ENCODE measurements at places on chromosomes 7 and 10.

GRCh38 chr7:158574308-158575036, 13.2 kb downstream of the PTPRN2 start:
- no peak for DNase-seq

DNA sequence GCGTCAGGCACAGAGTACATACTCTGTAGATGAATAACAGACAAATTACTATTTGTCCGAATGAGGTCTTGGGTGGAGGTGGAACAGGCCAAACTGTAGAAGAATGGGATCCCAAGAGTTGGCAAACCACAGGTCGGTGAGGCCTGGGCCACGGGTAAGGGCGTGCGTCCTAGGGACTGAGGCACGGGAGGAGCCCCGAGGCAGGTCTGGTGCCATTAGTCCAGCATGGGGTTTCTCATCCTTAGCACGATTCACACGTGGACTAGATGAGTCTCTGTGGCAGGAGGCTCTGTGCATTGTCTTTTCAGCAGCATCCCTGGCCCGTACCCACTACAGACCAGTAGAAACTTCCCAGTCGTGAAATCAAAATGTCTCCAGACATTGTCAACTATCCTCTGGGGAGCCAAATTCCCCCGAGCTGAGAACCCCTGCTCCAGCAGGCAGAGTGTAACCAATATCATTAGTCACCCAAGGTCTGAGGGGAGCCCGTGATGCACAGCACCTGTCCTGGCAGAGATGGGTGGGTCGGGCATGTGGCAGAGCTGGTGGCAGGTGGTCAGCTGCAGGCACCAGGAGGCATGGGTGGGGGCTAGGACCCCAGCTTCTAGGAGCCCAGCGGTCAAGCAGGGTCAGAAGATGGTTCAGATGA, 61.3 kb downstream of the COL13A1 start:
- DNase-seq, result no peak

- DNase-seq, result no peak
Measured at GRCh38 chr10:110600487-110601101, 33.1 kb downstream of the SMC3 start.

GRCh38 chr7:26444555-26444954, 152.9 kb downstream of the SNX10 start:
- DNase-seq, result no peak

GRCh38 chr7:106041140-106041717, 70.9 kb downstream of the SYPL1 start:
- DNase-seq, result no peak

GRCh38 chr7:107622894-107623293, 37.7 kb upstream of the SLC26A4 start:
- DNase-seq, result no peak

DNA sequence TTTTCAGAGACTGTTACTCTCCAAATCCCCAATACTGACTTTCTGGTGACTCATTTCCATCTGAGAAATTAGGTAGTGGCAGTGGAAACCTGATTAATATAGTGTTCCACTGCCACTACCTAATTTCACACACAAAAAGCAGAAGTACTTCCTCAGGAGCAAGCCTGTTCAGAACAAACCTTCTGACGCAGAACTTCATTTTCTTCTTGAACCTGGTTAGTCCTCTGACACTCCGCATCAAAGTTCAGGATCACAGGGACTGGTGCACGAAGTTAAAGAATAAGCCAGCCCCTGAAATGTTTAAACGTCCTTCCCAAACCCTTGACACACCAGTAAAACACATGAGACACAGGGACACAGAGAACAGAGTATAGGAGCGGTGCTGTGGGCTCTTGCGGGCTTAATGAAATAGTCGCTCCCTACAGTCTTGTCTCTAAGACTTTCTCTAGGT, 4.4 kb downstream of the WDR91 start:
- DNase-seq, result no peak

- no peak for DNase-seq
Measured at GRCh38 chr10:70031215-70031614, 21.4 kb upstream of the MACROH2A2 start.

- DNase-seq, result no peak
Measured at GRCh38 chr7:36439624-36440023, 50.0 kb downstream of the ANLN start.

DNA sequence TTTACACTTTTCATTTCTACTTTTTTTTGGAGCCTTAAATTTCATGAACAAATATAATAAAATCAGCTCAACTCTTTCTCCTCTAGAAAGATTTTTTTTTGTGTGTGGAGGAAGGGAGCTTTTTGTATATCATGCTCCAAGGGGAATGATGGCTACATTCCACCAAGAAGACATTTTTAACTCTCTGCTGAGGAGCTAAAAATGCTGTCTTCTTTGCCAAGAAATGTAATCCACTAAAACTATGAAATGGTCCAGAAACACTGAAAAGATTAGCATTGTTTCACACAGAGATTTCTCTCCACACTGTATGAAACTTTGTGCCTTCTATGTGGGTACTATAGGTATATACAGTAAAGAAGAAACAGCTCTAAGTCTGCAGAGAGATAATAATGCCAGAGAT, 74.1 kb upstream of the ANK3 start:
- DNase-seq, result no peak

DNA sequence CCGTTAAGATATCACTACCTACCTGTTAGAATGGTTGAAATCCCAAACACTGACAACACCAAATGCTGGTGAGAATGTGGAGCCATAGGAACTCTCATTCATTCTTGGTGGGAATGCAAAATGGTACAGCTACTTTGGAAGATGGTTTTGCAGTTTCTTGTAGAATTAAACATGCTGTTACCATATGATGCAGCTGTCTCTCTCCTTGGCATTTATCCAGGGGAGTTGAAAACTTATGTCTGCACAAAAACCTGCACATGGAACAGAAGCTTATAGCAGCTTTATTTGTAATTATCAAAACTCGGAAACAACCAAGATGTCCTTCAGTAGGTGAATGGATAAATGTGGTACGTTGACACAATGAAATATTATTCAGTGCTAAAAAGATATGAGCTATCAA, 199.5 kb downstream of the BICC1 start:
- no peak for DNase-seq

- no peak for DNase-seq
Measured at GRCh38 chr7:80498481-80499349, 13.1 kb downstream of the GNAT3 start.

GRCh38 chr7:151626422-151627115, 106.9 kb upstream of the RHEB start:
- no peak for DNase-seq

DNA sequence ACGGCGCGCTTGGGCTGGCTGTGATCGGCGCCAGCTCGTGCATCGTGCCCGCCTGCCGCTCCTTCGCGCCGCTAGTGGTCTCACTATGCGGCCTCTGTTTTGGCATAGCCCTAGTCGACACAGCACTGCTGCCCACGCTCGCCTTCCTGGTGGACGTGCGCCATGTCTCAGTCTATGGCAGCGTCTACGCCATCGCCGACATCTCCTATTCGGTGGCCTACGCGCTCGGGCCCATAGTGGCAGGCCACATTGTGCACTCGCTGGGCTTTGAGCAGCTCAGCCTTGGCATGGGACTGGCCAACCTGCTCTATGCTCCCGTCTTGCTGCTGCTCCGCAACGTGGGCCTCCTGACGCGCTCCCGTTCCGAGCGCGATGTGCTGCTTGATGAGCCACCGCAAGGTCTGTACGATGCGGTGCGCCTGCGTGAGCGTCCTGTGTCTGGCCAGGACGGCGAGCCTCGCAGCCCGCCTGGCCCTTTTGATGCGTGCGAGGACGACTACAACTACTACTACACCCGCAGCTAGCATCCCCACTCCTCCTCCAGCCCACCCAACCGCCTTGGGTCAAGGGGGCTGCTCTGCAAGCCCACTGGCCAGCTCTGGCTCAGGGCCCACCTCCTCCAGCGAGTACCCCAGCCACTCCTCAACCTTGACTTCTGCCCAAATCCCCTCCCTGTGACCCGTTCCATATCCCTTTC, 1.9 kb downstream of the SLC18A3 start:
- no peak for DNase-seq

DNA sequence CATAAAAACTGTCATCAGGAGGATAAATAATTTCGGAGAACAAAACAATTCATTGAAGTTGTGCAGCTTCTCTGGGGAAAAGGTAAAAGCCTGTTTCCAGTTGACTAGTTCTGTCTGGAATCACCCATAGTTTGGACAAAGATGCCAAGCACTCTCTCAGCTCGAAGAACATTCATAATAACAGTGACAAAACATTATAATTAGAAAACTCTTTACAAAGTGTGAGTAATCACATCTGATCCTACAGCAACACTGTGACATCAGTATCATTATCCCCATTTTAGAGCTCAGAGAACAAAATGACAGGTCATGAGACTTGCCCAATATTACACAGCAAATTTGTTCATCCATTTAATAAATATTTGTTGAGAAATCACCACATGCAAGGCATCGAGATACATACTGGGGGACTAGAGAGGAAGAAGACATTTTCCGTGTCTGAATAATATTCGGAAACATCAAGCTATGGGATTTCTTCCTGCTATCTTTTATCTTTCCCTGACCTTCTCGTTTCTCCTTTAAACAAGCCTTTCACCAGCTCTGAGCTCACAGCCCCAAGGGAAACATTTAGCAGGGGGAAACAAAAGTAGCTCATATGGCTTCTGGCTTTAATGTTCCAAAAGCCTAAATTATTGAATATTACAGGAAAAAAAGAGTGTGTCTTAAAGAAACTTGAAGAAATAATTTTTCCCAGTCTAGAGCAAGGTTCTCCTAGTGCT, 123.3 kb upstream of the GHITM start:
- no peak for DNase-seq

DNA sequence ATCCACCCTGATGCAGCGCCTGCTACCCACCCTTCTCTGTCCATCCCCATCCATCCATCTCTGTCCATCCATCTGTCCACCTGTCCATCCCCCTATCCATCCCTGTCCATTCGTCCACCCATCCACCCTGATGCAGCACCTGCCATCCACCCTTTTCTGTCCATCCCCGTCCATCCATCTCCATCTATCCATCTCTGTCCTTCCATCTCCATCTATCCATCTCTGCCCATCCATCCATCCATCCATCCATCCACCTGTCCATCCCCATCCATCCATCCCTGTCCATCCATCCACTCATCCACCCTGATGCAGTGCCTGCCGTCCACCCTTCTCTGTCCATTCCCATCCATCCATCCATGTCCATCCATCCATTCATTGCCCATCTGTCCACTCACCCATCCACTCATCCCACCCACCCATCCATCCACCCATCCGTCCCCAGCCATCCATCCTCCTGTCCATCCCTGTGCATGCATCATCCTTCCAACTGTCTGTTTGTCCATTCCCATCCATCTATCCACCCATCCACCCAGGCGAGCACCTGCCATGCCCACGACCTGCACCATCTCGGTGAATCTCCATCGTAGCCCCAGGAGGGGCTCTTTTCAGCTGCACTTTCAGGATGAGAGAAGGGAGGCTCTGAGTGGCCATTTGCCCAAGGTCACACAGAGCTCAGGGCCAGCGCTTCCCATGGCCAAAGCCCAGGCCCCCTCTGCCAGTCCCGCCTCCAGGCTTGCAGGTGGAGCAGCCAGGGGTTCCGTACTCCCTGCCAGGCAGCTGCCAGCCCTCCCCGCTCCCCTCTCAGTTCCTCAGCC, 137.4 kb downstream of the LHPP start:
- DNase-seq, result no peak

DNA sequence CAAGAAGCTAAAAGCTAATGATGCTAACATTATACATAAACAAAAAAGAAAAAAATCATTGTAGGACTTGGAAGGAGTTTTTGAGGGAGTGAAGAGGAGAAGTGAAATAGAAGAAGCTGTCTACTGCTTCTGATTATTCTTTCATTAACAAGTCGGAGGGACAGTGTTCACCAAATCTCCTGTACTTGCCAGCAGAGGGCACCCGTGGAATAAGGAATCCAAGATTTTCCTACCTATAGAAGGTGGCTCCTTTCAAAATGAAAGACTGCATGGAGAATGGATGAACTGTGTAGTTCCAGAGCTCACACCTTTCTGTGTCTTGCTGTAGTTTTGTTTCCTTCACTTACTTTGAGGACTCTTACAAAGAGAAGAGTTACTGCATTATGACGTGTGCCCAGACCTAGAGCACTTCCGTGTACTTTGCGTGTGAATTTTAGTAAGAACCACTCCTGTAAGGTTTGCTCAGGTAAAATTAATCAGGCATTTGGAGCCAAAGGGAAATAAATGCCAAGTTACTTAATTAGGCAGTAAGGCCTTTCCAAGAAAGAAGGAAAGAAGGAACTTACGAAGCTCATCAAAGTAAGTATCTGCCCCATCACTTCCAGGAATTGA, 145.1 kb downstream of the SEMA3D start:
- peak; percentile 39 for DNase-seq

GRCh38 chr10:76336213-76336963, 905.0 kb downstream of the LRMDA start:
- DNase-seq, result no peak

DNA sequence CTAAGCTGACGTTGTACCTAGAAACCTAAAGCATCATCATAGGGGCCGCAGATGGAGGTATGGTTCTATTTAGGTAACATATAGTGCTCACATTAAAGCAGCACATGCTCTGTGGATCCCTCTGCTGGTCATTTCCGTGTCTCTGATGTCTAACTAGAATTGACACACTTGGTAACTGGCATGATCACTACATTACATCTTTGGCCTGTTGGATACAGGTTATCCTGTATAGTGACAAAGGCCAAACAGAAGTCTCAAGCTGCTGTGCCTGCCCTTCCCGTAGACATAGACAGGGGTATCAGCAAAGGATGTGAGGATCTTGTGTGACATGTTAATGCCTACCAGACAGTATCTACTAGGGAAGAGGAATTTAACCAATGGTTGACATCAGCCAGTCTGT, 51.2 kb downstream of the KIF5B start:
- DNase-seq, result no peak

DNA sequence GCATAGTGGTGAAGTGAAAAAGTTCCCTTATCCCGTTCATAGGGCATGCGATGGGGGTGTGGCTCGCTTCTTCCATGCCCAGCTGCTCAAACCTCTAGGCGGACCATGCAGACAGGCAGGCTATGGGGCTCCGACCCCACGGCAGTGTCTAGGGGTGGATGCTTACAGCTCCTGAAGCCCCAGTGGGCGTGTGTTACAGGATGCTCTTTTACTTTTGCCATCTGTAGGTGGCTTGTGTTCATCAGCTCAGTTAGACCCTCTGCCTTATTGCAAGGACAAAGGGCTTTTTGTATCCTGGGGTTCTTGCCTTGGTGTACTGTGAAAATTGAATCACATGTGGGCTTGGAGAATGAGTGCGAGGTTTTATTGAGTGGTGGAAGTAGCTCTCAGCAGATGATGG, at the start of gene MYL10:
Gene MYL10, minus strand, starts transcription at position 126 of the 400 bp plus-strand sequence. CDS start 178 bp downstream, outside the sequence.
- DNase-seq, result no peak

GRCh38 chr10:74194999-74195398, 44.0 kb downstream of the ADK start:
- no peak for DNase-seq
